Ureter (tissue), 1 donor: ENCODE measurements at places on chromosomes 4 and X. TPM values are rescaled to one million over a fixed set of nuclear protein-coding genes. Genes with fewer than 3 reads are reported as not detected.

DNA sequence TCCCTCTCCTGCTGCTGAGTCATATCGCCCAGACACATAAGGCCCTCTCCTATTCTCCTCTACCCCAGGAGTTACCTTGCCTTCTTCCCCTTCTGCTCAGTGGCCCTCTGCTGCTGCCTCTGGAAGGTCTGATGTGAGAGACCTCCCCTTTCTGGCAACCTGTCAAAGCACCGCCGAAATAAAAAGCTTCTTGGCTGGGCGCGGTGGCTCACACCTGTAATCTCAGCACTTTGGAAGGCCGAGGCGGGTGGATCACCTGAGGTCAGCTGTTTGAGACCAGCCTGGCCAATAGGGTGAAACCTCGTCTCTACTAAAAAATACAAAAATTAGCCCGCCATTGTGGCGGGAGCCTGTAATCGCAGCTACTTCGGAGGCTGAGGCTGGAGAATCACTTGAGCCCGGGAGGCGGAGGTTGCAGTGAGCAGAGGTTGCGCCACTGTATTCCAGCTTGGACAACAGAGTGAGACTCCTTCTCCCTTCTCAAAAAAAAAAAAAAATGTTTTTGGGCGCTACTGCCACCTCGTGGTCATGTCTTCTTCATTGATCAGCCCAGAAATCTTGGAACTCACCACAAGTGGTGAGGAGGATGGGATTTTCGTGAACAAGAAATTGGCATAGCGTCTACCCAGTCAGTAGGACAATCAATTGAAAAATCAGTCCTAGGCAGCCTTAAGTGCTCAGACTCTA lies 8.6 kb upstream of the ZXDA start:
- DNase-seq: no peak

The TMEM185A gene
- total RNA-seq: 35.0 TPM

DNA sequence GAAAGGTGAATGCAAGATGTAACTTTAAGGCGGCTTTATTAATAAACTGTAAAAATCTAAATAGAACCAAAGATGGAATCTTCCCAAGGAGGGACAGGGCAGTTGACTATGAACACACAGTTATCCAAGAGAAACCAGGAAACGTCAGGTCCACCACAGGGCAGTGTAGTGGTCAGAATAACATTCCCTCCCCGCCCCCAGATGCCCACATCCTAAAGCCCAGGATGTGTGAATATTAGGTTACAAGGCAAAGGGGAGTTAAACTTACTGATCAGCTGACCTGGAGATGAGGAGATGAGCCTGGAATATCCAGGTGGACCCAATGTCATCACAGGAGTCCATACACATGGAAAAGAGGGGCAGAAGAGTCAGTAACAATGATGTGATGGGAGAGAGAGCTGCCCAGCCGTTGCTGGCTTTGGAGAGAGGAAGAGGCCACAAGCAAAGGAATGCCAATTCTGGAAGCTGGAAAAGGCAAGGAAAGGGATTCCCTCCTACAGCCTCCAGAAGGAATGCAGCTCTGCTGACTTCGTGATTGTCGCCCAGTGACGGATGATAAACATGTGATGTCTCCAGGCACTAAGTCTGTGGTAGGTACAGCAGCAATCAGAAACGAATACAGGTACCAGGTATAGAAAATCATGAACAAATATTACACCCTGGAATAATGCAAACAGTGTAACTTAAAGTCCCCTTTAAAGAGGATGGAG lies 5.2 kb downstream of the SH3KBP1 start:
- DNase-seq: no peak

The RAI2 gene
- total RNA-seq: 28.0 TPM

- DNase-seq: no peak
These were observed 1000.6 kb downstream of the CCSER1 start for GRCh38 chr4:91127831-91128230.

The UNC5C gene
- total RNA-seq: 6.2 TPM

- no peak for DNase-seq
These were observed 139.6 kb upstream of the PTCHD1 start for GRCh38 chrX:23194885-23195554.

DNA sequence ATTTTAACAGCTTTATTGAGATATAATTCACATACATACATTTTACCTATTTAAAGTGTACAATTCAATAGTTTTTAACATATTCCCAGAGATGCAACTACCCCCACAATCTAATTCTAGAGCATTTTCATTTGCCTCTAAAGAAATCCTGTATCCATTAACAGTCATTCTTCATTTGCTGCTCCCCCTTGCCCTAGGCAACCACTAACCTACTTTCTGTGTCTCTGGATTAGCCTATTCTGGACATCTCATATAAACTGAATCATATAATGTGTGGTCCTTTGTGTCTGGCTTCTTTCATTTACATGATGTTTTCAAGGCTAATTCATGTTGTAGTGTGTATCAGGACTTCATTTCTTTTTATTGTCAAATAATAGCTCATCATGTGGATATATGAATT lies 105.1 kb upstream of the GRPR start:
- no peak for DNase-seq

DNA sequence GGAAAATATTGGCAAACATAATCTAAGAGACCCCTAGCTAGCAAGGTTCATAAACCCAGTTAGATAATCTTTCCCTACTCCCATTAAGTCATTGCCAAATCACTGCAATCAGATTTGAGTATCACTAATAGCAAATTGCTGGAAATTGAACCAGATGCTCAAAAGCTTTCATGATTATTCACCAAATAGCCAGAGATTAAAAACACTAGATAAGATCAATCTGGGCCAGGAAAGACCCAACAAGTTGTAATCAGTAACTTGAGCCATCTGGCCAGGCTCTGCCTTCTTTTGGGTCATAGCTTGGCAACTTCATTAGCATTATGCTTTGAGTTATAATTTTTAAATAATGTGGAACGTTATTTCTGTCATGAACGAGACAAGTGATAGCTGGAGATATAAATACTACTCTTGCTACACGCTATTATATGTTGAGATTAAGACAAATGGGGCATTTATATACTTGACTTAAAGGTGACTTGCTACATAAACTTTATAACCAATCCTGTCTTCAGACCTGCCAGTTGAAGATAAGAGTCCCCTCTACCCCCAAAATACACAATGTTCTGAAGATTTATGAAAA lies 196.6 kb upstream of the EDNRA start:
- DNase-seq: no peak

The SLC6A14 gene
- 0.57 TPM for total RNA-seq

DNA sequence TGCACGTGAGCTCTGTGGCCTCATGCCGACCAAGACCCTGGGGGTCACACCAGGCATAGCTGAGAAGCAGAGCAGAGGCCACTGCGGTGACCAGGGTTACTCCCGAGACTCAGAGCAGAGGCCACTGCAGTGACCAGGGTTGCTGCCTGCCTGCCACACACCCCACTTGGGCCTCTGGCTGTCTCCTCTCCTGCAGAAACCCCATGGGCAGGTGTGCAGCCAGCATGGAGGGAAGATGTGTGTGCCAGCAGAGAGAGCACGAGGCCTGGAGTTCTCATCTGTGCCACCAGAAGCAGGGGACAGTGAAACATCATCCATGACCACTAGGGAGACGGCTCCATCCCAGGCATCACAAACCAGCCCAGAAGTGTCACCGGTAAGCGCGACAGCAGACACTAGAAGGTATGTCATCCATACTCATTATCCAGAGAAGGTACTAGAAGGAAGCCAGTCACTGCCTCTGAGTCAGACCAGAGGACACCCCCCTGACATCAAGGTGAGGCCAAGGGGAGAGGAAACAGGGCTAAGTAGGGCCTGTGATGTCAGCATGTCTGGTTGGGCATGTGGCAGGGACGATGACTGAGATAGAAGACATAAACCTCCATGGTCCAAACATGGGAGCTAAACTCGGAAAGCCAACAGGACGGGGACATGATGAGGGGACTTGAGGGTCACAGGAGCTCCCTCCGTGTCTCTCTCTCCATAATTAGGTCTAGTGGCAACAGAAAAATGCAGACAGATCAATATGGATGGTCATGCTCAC lies 24.2 kb upstream of the SPON2 start:
- no peak for DNase-seq

The HPGDS gene
- total RNA-seq: 4.4 TPM

The RPL39 gene
- total RNA-seq: 1,906 TPM

The STAP1 gene
- total RNA-seq: 0.65 TPM

The DUSP21 gene
- total RNA-seq: not detected

The TMEM187 gene
- 12.8 TPM for total RNA-seq

The SSX5 gene
- not detected for total RNA-seq

The TCEAL7 gene
- total RNA-seq: 7.9 TPM

- DNase-seq: no peak
These were observed 6.2 kb upstream of the HPSE start for GRCh38 chr4:83340692-83341343.

DNA sequence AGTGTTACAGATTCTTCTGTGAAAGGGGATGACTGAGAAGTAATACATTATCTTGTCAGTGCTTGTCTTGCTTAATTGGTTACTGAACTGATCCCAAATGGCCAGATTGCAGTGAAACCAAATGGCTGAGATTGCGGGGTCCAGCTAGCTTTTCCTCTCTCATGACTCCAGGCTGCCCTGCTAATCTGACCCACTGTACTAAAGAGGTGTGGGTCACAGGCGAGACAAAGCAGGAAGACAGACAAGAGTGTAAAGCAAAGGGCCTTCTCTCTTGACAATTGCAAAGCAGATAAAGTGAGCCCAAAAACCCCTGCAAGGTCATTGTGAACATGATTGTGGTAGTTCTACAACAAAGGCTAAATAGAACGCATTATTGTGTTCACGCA lies 2.1 kb downstream of the TMEM150C start:
- DNase-seq: no peak

DNA sequence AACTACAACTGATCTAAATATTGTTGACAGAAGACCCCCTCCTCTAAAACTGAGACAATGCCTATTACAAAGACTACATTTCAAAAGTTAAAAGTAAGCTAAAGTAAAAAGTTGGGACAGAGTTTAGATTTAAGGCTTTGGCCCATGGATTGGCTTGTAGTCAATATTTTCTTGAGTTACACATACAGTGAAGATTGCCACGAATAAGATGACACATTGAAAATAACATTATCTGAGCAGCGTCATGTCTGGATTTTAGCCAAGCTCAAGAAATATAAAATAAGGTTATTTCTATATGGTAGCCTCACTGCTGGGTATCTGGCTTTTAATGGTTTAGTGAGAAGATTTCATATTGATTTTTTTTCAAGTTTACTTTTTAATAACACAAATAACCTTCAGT lies 266.2 kb upstream of the LDB2 start:
- no peak for DNase-seq

GRCh38 chr4:145107126-145107525 lies 9.0 kb downstream of the ABCE1 start:
- no peak for DNase-seq

The L1CAM gene
- 3.8 TPM for total RNA-seq

DNA sequence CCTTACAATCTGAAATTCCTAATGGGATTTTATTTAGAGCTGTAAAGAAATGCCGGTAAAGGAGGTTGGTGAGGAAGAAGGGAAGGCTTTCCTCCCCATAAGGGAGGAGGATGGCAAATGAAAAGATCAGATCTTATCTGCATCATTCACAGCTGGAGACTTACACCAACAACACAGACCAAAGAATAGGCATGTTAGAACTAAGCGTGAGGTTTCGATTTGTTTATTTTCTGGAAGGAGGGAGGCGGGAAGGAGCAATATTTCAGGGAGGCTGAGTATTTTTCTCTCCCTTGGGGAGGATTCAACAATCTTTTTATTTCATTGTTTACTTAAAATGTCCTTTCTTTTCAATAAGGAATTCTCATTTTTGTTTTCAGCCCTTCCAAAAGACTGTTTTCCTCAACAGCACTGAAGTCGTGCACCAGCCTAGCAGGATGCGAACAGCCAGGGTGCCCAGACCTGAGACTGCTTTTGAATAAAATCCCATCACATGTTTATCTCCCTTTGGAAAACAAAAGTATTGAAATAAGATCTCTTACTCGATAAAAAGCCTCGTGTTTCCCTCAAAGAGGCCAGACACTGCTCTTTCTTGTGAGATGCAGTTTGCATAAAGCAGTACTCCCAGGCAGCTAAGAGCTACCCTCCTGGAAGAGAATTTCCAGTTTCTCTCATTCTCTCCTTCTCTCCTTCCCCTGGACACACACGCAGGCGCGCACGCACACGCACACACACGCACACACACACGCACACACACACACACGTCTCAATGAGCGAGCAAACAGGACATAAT lies 236.1 kb downstream of the MGST2 start:
- DNase-seq: no peak

- DNase-seq: no peak
These were observed 23.7 kb downstream of the PLS3 start for GRCh38 chrX:115584696-115585095.
